Kidney (tissue), 22 donors: ENCODE measurements at places on chromosomes 3 and 15. TPM values are rescaled to one million over a fixed set of nuclear protein-coding genes. Genes with fewer than 3 reads are reported as not detected.

The PLCH1 gene
- polyA plus RNA-seq: 1.6 TPM

The SV2B gene
- 0.17 TPM for polyA plus RNA-seq

The RAB6B gene
- polyA plus RNA-seq: 6.6 TPM

The GOLGA6B gene
- not detected for polyA plus RNA-seq

The NANOGP8 gene
- polyA plus RNA-seq: not detected

The ADAMTS9 gene
- polyA plus RNA-seq: 25.0 TPM

The SPTBN5 gene
- 2.6 TPM for polyA plus RNA-seq

The ATP13A4 gene
- polyA plus RNA-seq: 0.49 TPM

DNA sequence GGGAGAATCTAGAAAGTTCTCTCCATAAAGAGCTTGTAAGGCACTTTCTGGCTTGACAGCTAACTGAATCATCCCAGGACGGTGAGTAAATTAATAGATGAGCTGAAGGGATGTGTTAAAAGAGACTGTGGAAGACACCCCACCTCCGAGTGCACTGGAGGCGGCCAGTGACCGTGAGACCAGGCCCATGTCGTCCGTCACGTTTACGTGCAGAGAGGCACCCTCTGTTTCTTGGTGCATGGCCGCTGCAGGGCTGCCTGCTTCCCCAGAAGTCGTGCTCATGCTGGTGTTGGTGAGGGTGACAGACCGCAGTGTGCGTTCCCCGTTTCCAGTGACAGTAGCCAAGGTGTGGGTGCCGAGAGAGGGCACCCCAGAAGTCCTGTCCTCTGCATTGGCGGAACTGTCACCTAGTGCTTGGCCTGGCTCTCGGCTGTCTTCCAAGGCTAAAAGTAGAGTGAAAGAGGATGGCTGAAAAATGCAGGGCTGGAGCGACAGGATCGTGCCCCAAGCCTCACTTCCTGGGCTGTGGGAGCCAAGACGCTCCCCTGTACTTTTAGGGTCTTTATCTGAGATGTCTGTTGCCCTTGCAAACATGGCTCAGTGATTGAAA lies 41.1 kb downstream of the HEG1 start:
- no peaks in the 10 kb centered on the region for H3K4me1 ChIP-seq
- no peak overlapping the region for H3K27ac ChIP-seq
- H3K36me3 ChIP-seq: peaks cover 20% of the 10 kb centered on the region

DNA sequence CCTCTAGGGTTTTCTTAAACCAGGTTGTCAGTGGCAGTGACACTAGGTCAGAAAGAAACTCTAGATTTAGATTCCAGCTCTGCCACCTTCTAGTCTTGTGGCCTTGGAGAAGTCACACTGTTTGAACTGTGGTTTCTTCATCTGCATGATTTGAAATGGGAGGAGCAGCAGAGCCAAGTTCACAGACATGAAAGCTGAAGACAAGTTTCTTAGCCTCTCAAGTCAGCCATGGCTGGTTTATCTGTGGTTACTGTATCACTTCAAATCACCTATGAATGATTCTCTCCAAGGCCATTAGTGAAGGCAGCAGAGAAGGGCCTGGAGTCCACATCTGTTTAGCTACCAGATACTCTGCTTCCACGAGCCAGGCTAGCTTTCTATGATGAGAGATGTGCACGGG lies 15.6 kb downstream of the CLEC3B start:
- no peak overlapping the region for H3K4me3 ChIP-seq
- H3K27ac ChIP-seq: no peak overlapping the region
- H3K27me3 ChIP-seq: no peaks in the 10 kb centered on the region
- H3K4me1 ChIP-seq: no peaks in the 10 kb centered on the region

DNA sequence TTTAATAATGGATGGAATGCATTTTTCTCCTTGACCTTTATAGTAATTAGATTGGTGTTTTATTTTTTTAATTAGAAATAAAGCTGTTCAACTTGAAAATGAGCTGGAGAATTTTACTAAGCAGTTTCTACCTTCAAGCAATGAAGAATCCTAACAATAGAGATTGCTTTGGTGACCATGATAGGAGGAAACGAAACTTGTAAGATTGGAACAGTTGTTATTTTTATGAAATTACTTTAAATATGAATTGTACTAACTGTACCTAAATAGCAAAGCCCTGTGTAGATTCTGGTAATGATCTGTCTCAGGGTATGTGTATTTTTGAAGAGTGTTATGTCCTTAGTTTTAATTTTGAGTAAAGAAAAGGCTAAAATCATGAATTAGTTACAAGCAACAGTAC lies 44.4 kb downstream of the MFN1 start:
- DNase-seq: no peak
- peaks cover 20% of the 10 kb centered on the region for H3K36me3 ChIP-seq
- no peaks in the 10 kb centered on the region for H3K4me1 ChIP-seq

DNA sequence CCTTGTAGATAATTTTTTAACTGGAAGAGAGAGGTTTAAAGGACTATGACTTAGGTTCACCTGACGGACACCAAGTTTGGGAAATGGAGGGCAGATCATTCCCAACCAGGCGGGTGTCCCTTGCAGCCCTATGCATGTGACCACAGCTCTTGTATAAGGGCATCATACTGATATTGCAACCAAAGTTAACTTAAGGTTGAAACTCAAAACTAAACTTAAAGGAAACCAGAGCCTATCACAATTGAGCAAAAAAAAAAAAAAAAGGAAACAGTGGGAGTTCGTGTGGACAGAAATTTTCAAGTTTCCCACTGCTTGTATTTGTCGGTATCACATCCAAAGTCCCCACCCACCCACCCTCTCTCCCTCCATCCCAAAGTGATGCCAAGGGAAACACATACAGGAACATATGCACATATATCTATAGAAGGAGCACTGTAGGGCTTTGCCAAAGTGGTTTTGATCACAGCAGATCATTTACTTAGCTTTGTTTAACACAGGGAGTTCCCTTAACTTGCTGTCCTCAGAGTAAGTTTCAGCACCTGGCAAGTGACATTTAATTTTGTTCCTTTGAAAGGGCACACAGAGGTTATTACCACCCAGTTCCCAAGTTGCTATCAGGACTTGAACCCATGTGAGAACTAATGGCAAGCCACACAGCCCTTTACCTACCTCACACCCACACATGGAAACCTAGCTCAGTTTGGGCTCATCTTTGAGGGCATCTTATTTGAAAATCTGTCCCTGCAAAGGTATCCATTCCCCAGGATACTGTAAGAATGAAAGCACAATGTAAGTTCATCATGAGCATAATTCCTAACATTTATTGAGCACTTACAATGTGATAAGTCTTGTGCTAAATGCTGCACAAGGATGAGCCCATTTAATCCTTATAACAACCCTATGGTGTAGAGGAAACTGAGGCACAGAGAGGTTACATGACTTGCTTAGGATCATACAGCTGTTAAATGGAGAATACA lies 204.5 kb upstream of the CMC1 start:
- no peak overlapping the region for H3K4me3 ChIP-seq
- no peak overlapping the region for H3K27ac ChIP-seq
- no peaks in the 10 kb centered on the region for H3K36me3 ChIP-seq
- DNase-seq: no peak
- no peaks in the 10 kb centered on the region for H3K4me1 ChIP-seq
- no peaks in the 10 kb centered on the region for H3K27me3 ChIP-seq

- no peak overlapping the region for H3K4me3 ChIP-seq
- H3K27me3 ChIP-seq: no peaks in the 10 kb centered on the region
- peaks cover 38% of the 10 kb centered on the region for H3K4me1 ChIP-seq
These were observed 9.8 kb upstream of the SEMA4B start for GRCh38 chr15:90191344-90191687.

- no peaks in the 10 kb centered on the region for H3K27me3 ChIP-seq
- peaks cover 9% of the 10 kb centered on the region for H3K4me1 ChIP-seq
These were observed 126.3 kb downstream of the EEFSEC start for GRCh38 chr3:128279601-128279880.

DNA sequence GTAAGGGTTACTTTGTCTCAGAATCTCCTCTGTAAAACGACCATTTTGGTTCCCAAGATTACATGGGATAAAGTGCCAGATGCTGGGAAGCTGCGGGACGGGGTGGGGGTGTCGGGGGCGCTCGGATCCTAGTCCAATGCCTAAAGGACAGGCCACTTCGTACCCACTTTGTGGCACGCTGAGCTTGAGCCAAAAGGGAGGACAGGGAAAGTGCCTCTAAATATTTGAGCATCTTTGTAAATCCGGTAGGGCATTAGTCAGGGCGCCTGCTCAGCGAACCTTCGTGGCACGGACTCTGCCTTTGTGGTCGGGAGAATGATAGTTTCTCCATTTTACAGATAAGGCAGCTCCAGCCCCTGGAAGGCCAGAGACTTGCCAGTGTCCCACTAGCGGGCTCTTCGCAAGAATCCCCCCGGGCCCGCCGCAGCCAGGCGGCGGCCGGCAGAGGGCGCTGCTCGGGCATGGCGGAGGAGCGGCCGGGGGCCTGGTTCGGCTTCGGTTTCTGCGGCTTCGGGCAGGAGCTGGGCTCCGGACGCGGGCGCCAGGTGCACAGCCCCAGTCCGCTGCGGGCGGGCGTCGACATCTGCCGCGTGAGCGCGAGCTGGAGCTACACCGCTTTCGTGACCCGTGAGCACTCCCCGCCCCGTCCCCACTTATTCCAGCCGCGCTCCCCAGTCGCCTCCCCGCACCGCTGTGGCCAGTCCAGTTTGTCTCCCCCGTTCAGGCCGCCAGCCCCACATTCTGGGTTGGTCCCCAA lies 1.8 kb downstream of the RCCD1 start:
- no peaks in the 10 kb centered on the region for H3K27me3 ChIP-seq
- peaks cover 5% of the 10 kb centered on the region for H3K4me1 ChIP-seq
- no peaks in the 10 kb centered on the region for H3K36me3 ChIP-seq

DNA sequence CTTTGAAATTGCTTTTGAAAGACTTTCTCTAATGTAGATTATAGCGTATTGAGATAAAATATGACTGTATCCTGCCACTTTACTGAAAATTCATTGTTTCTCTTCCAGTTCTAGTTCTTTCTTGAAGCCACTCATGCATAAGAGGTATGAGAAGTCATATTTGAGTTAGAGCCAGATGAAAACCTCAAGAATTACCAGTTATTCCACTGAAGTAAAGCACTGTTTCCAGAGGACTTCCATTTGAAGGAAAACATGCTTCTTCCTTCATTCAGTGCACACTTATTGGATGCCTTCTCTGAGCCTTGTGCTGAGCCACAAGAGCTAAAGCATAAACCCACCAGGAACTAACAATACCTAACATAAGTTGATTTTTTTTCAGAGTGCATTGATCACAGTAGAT lies 513.4 kb downstream of the ZNF385D start:
- no peaks in the 10 kb centered on the region for H3K27me3 ChIP-seq
- H3K27ac ChIP-seq: no peak overlapping the region
- H3K4me1 ChIP-seq: no peaks in the 10 kb centered on the region
- no peak overlapping the region for H3K4me3 ChIP-seq
- DNase-seq: no peak

GRCh38 chr3:168747697-168748096 lies 652.0 kb upstream of the GOLIM4 start:
- no peak overlapping the region for H3K27ac ChIP-seq
- H3K4me1 ChIP-seq: no peaks in the 10 kb centered on the region
- H3K36me3 ChIP-seq: no peaks in the 10 kb centered on the region
- no peaks in the 10 kb centered on the region for H3K27me3 ChIP-seq

DNA sequence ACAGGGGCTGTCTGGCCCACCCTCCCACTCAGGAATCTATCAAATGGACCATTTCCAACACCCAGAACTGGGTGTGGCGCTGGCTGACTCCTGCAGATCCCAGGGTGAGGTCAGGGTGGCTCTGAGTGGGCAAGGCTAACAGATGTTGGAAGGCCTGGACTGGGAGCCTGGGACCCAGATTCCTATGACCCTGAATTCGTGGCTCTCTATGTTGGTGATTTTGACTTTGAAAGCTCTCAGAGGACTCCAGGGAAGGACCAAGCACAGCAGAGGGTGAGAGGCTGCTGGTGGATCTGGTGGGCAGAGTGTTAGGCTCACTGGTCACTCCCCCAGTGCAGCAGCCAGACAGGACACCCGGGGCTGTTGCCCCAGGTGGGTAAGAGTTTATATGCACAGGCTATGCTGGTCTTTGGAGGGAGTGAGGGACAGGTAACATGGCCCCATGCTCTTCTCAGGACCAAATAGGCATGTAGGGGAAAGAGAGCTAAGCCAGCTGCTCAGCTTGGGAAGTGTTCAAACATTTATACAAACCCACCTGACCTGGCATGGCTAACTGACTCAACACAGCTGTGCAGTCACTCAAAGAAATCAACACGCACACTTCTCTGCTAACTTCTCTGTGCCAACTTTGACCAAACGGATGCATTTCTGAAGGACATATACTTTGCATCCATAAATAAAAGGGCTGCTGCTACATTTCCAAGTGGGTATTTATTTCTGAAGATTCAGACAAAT lies 62.6 kb upstream of the RAB6B start:
- H3K27ac ChIP-seq: no peak overlapping the region
- no peak overlapping the region for H3K4me3 ChIP-seq
- no peaks in the 10 kb centered on the region for H3K36me3 ChIP-seq
- no peak for DNase-seq
- no peaks in the 10 kb centered on the region for H3K27me3 ChIP-seq
- H3K4me1 ChIP-seq: no peaks in the 10 kb centered on the region

GRCh38 chr15:99732751-99733267 lies 428 bp downstream of the LYSMD4 start:
- no peaks in the 10 kb centered on the region for H3K27me3 ChIP-seq
- DNase-seq: peak; percentile 88
- H3K4me3 ChIP-seq: peak overlapping the region; percentile 63
- H3K27ac ChIP-seq: peak overlapping the region; percentile 51

- peaks cover 15% of the 10 kb centered on the region for H3K36me3 ChIP-seq
- H3K27ac ChIP-seq: no peak overlapping the region
- no peak for DNase-seq
- no peaks in the 10 kb centered on the region for H3K27me3 ChIP-seq
These were observed 18.4 kb downstream of the GYG1 start for GRCh38 chr3:149009732-149010131.

- no peaks in the 10 kb centered on the region for H3K27me3 ChIP-seq
- H3K4me3 ChIP-seq: no peak overlapping the region
- H3K36me3 ChIP-seq: no peaks in the 10 kb centered on the region
- no peak overlapping the region for H3K27ac ChIP-seq
- no peak for DNase-seq
These were observed 562.3 kb downstream of the PDCD6IP start for GRCh38 chr3:34360713-34361112.

DNA sequence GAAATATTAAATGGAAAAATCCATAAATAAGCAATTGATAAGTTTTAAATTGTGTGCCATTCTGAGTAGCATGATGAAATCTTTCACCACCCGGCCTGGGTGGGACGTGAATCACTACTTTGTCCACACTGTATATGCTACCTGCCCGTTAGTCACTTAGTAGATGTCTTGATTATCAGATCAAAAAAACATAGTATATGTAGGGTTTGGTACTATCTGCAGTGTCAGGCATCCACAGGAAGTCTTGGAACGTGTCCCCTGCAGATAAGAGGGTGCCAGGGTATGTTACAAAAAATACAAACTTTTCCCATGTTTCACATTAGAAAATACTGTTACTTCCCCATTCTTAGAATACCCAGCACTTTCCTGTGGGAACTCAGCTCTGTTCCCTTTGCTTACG lies 35.2 kb downstream of the FAM81A start:
- no peak overlapping the region for H3K4me3 ChIP-seq
- H3K27me3 ChIP-seq: no peaks in the 10 kb centered on the region
- DNase-seq: no peak
- no peaks in the 10 kb centered on the region for H3K36me3 ChIP-seq
- H3K4me1 ChIP-seq: no peaks in the 10 kb centered on the region

- peaks cover 15% of the 10 kb centered on the region for H3K4me1 ChIP-seq
- H3K27ac ChIP-seq: peak overlapping the region; percentile 52
- no peak overlapping the region for H3K4me3 ChIP-seq
- H3K27me3 ChIP-seq: no peaks in the 10 kb centered on the region
These were observed 177.1 kb upstream of the PFN2 start for GRCh38 chr3:150147776-150148175.
